HS-5 (cell line): ENCODE measurements at places on chromosomes 13 and 19.

DNA sequence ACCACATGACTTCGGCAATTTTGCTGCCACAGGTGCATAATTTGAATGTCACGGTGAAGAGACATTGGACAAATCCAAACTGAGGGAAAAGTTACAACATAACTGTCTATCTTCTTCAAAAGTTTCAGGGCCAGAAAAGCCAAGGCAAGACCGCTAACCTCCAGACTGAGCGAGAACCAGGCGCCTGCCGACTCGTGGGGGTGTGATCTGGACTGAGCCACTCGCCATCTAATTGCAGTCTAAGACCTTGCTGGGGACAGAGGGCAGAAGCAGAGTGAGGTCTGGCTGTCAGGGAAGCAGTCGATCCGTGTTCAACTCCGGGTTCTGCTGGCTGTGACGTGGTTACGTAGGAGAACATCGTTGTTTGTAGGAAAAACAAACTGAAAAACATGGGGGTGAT lies 88.6 kb downstream of the SPACA7 start:
- DNase-seq, result no peak

DNA sequence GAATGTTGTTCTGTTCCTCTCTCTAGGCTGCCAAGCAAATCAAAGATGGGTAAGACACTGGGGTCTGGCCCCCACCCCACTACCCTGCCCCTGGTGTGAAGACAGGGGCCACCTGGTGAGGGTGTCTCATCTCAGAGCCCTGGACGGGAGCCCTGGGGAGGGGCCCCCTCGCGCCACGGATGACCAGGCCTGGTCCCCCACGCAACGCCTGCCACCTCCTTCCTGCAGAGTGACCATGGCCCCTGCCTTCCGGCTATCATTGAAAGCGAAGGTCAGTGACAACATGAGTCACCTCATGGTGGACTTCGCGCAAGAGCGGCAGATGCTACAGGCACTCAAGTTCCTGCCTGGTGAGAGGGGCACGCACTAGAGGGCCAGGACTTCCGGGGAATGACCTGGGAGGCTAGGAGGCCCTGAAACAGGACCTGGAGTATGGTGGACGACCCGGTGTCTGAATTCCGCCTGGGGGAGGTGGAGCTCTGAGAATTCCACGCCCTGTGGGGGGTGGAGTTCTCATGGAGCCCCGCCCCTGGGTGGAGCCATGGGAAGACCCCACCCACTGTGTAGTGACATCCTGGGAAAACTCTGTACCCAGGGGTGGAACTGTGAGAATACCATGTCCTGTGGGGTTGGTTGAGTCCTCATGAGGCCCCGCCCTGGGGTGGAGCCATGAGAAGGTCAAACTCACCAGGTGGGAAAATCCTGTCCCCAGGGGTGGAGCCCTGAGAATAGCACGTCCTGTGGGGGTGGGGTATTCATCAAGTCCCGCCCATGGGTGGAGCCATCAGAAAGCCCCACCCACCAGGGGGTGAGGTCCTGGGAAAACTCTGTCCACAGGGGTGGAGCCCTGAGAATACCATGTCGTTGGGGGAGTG lies 6.1 kb downstream of the FSD1 start:
- DNase-seq, result no peak

DNA sequence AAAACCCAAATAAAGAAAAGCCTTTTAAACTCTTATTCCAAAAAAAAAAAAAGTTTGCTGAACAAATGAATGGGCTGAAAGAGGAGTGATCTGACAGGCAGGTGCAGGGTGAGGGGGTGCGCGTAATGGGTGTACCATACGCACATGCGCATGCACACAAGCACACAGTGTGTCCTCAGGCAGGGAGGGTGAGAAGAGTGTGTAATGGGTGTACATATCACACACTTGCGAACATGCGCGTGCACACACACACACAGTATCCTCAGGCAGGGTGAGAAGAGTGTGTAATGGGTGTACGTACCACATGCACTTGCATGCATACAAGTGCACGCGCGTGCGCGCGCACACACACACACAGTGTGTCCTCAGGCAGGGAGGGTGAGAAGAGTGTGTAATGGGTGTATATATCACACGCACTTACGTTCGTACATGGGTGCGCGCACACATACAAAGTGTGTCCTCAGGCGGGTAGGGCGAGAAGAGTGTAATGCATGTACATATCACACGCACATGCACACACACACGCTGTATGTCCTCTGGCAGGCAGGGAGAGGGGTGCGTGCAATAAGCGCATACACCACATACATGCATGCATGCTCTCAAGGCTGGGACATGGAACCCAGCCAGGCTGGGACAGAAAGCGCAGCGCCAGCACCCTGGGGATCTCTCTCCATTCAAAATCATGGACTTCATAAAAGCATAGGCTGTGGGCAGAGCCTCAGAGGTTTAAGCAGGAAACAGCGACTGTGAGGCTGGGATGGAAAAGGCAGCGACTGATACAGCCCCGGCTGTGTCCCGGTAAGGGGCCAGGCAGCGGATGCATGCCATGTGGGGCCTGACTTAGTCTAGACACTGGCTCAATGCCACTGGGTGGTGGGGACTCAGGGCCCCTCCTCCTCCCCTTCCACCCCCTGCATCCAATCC lies 70.4 kb downstream of the CEBPG start:
- no peak for DNase-seq

GRCh38 chr13:99941911-99942310 lies 29.7 kb downstream of the ZIC5 start:
- DNase-seq, result no peak

GRCh38 chr19:35862528-35862927 lies 5.8 kb downstream of the KIRREL2 start:
- no peak for DNase-seq

DNA sequence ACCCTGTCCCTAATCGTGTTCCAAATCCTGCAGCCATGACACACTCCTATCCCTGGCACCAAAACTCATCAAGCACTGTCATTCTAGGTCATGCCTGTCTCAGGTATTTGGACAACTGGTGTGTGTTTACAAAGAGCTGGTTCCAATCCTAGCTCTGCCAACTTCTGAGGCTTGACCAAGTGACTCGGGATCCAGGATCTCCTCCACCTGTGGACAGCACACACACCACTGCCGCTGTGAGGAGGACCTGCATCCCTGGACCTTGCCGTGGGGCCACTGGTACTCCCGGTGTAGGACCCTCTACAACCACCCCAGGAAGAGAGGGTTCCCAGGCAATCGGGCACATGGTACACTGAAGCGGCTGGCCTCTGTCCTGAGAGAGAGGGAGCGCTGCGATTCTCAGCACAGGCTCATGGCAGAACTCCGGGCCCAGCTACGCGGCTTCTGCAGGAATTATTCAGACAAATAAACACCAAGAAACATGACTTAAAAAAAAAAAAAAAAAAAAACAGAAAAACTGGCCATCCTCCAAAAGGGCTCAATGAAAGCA lies 20.4 kb downstream of the MLLT1 start:
- DNase-seq, result no peak

DNA sequence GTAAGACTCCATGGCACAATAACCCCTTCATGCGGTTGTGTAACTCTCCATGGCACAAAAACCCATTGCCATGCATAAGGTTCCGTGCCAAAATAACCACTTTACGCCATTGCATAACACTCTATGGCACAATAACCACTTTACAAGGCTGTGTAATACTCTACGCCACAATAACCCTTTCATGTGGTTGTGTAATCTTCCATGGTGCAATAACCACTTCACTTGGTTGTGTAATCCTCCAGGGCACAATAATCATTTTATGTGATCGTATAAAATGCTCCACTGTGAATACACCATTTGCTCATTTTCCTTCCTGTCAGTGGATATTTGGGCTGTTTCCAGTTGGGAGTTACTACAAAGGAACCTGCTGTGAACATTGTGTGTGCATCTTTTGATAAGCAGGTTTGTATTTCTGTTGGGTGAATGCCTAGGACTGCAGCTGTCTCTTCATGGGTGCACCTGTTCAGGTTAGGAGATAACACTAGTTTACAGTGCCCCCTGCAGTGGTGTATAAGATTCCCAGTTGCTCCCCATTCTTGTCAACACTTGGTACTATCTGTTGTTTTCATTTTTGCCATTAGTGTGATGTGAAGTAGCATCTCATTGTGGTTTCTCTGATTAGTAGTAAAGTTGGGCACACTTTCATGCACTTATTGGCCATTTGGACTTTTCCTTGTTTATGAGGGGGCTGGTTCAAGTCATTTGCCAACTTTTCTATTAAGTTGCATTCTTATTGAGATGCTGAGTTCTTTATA lies 21.1 kb upstream of the ZSCAN18 start:
- no peak for DNase-seq

DNA sequence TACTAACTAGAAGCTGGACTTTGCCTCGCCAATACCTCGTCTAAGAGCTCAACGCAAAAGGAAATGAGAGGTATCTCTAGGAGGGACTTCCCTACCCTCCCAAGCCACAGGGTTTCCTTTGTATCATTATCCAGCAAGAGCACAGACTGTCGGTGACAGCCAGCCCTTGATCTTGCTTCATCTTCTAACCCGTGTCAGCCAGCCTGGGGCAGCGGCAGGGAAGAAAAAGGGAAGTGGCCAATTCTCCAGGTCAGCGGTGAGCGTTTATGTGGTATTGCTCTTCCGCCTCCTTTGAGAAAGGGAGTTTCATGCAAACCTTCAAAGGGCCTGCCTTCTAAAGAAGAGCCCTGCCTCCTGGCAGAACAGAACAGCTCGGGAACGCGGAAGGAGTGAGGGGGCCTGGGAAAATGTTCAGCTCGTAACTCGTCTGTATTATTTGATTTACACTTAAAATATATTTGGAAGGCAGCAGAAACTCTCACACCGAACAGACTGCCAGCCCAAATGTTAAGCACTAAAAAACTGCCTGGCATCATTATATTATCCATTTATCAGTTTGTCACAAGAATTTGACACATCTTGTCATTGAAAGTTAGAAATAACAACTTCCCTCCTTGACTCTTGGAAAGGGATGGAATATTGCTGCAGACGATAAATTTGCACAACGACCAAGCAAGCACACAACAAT lies 41.8 kb downstream of the EFNB2 start:
- DNase-seq, result no peak

- no peak for DNase-seq
These were observed 796.8 kb upstream of the KLHL1 start for GRCh38 chr13:70905035-70905434.

- DNase-seq, result no peak
These were observed 88.2 kb upstream of the ARGLU1 start for GRCh38 chr13:106656186-106656585.

- no peak for DNase-seq
These were observed at the start of gene F2RL3 for GRCh38 chr19:16888629-16889365. Gene F2RL3, plus strand, starts transcription at chr19:16888999. Its CDS starts 191 bp downstream, at chr19:16889190.

GRCh38 chr13:25432691-25433090 lies 60.9 kb downstream of the ATP8A2 start:
- DNase-seq, result no peak

GRCh38 chr13:103663996-103664395 lies 597.8 kb upstream of the SLC10A2 start:
- DNase-seq, result no peak

DNA sequence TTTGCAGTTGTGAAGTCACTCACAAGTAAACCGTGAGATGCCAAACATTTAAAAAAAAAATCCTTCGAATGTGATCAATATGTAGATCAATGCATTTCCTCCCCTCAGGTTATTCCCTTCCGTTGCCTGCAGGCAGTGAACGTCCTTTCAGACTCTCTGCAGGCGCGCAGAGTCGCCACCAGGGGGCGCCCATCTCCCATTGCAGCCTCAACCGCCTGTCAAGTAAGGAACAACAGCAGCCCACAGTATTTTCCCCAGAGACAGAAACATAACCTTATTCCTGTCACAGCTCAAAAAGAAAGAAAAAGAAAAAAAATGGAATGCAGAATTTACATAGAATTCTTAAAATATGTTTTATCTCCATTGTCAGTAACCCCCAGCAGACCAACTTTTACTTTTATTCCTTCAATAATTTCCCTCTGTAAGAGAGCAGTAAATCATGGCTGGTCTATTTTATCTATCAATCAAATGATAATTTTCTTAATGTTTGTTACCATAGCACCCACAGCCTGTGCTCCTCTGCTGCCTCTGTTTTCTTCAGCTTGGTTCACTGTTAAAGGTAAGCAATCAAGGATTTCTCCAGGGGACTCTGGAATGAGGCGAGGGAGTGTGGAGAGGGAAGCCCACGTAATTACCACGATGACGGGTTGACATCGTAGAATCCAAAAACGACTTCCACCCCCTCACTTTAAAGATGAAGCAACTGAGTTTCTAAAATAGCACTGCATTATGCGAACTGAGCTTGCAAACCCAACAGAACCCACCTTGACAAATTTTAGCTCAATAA lies 637.6 kb upstream of the ARGLU1 start:
- no peak for DNase-seq

GRCh38 chr19:33392341-33393285 lies 19.1 kb downstream of the CEBPG start:
- DNase-seq, result no peak
